Suppressor macrophage treated with lipopolysaccharide for 1 hour (primary cell): ENCODE measurements at places on chromosomes 7 and 10.
A peak's percentile ranks its signal among the peaks of the same experiment; 100 is the strongest.

DNA sequence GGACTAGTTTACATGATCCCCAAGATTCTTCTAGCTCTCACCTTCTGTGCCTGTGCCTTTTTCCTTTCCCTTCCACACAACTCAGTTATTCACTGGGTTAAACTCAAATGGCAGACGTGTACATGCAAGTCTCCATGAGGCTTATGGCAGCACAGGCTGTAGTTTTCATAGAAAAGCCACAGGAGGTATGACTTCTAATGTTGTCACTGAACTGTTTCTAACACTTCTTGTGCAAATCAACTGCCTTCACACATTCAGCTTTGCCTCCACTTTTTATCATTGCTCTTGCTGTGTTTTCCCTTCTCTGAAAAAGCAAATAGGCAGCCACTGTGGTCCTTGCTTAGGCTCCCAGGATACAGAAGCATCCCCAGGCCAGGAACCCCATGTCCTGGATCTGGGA lies 5.3 kb upstream of the GIMAP5 start:
- DNase-seq = no peak

DNA sequence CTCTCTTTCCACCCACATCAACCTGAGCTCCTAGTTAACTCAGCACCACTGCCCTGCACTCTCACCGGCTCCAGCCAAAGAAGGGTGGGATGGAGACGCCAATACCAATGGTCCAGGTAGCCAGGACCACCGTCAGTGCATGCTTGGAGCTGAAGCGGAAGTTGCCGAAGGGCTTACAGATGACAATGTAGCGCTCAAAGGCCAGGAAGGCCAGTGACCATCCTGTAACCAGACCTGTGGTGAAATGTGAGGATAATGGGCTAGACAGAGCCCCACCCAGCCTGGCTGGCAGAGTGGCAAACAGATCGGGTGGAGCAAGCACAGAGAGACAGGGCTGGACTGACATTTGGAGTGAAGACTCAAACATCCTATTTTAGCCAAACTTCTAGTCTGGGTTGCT lies 673 bp downstream of the OPN1SW start:
- DNase-seq = no peak

GRCh38 chr10:92517034-92517655 lies 56.7 kb downstream of the IDE start:
- peak; percentile 85 for DNase-seq

DNA sequence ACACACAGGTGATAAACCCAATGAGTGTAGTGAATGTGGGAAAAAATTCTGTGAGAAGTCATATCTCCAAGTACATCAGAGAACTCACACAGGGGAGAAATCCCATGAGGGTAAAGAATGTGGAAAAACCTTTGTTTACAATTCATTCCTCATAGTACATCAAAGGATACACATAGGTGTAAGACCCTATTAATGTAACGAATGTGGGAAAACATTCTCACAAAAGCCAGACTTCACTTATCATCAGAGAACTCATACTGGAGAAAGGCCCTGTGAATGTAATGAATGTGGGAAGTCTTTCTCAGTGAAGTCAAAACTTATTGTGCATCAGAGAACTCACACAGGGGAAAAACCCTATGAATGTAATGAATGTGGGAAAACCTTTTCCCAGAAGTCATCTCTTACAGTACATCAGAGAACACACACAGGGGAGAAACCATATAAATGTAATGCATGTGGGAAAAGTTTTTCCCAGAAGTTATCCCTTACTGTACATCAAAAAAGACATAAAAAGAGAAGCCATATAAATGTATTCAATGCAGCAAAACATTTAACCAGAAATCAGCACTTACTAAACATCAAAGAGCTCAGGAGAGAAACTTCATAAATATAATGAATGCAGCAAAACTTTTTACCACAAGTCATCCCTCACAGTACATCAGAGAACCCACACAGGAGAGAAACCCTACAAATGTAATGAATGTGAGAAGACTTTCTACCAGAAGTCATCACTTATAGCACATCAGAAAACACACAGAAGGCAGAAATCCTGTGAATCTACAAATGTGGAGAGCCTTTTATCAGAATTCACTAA lies 49.8 kb downstream of the ZNF239 start:
- DNase-seq = no peak

DNA sequence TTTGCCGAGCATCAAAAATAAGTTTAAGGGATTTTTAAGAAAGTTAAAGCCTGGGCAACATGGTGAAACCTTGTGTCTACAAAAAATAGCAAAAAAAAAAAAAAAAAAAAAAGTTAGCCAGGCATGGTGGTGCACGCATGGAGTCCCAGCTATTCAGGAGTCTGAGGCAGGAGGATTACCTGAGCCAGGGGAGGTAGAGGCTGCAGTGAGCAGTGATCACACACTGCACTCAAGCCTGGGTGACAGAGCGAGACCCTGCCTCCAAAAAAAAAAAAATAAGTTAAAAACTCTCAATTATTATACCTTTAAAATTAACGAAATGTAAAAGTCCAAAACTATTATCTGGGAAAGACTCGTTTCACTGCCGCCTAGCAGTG lies 35.0 kb upstream of the DAGLB start:
- DNase-seq = no peak

DNA sequence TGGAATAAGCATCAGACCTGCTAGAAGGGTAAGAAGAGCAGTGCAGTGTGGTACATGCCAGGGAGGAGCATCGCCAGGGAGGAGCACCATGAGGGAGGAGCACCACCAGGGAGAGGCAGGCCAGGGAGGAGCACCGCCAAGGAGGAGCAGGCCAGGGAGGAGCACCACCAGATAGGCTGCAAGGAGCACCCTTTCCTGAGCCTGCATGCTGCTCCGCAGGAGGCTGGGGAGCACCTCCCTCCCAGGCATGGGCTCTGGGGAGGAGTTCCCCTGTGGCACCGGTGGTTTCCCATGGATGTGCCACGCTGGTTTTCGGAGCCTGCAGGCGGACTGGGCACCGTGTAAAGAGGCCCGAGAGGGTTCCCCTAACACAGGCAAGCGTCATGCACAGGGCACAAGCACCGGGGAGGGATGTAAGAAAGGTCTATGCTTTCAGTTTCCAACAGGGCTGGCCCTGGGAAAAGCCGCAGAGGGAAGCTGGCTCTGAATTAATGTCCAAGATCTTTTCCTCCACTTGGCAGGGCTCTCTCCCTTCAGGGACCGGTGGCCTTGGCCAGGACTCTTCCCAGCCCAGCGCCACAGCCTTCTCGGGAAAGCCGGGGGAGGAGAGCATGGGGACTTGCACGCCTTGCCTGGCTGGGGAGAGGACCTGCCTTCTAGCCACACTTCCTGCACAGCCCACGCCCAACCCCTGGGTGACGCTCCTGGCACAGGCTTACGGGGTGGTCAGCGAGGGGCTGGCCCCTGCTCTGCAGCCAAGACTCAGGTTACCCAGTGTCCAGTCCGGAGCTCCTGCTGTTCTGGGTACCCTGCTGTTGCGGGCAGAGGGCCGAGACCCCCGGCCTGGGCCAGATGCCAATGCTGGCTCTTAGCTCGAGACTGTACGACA lies 11.5 kb upstream of the GPER1 start:
- no peak for DNase-seq

DNA sequence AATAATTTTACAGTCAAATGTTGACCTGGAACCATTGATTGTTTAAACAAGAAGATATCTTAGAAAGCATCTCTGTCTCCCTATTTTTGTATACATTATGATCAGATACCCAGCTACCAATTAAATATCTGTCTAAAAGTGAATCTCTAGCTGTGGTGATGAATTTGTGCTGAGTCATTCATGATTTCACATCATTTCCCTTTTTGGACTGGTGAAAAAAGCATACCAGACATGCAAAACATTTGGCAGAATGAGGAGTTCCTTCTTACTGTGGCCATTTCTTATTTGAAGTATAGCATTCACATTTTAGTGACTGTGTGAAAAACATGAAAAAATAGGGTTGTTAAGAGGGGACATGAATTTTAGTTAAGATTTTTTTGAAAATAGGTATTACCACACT lies 98.0 kb upstream of the GATA3 start:
- DNase-seq = peak; percentile 50

DNA sequence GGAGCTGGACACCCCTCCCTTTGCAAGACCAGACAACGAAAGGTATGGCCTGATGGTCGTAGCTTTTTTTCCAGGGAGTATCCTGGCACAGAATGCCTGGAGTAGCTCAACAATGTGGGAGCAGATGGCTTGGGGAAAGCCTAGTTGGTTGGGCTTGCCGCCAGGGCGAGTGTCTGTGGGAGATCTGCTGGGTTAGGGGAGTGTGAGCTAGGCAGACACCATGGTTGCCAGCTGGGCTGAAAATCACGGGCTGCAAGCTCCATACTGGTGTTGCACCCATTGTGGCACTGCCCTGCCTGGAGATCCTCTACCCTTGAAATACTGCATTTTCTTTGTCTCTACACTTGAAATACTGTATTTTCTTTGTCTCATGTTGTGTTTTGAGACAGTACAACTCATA lies 538.3 kb downstream of the PCDH15 start:
- DNase-seq = no peak

DNA sequence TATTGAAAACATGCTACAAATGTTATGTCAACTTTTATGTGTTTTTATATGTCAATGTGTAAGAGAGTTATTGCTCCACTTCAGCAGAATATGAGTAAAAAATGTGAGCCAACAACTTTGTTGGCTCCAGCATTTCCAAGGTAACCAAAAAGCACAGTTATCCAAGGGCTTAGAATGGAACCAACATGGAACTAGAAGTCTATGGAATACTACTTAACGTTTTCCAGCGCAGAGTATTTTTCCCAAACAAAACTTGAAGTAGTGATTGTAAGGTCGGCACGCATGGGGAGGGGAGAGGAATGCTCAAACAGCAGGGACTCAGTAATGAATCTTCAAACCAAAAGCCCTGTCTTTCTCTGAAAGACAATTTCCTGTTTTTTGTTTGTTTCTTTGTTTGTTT lies 45.0 kb upstream of the TSPAN13 start:
- DNase-seq = no peak

DNA sequence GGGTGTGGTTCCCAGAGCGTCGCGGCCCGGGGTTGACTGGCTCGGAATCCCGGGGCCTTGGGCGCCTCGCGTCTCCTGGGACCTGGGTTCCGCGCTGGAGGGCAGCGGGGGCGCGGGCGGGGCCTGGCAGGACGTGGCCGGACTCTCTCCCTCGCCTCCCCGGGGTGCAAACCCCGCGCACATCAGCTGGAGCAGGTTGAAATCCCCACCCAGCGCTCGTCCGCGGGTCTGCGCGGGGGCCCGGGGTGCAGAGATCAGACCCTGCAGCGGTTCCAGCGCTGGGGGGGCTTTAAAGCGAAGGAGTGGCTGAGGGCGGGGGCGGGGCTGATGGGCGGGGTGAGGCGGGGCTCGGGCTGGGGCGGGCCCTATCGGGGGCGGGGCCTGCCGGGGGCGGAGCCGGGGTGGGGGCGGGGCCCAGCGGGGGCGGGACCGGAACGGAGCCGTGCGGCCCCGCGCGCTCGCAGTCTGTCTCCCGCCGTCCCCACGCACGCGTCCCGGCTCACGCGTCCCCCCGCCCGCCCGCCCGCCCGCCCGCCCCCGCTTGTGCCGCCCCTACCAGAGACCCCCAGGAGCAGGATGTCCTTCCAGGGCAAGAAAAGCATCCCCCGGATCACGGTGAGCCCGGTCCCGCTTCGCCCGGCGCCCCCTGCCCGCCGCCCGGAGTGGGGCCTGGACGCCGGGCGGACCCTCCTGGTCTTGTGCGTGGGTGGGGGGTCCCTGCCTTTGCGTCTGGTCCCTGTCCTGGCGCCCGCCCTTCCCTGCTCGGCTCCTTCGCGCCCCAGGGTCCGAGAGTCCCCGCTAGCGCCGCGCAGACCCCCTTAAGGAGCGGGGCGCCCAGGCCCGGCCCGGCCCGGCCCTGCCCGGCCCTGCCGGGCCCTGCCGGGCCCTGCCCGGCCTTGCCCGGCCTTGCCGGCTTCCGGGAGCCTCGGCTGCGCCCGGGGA lies at the start of gene DPYSL4:
Gene DPYSL4, plus strand, starts transcription at position 461 of the 942 bp plus-strand sequence. Its CDS starts 116 bp downstream, at position 577.
- no peak for DNase-seq

GRCh38 chr10:35946556-35946955 lies 304.5 kb upstream of the FZD8 start:
- DNase-seq = no peak

DNA sequence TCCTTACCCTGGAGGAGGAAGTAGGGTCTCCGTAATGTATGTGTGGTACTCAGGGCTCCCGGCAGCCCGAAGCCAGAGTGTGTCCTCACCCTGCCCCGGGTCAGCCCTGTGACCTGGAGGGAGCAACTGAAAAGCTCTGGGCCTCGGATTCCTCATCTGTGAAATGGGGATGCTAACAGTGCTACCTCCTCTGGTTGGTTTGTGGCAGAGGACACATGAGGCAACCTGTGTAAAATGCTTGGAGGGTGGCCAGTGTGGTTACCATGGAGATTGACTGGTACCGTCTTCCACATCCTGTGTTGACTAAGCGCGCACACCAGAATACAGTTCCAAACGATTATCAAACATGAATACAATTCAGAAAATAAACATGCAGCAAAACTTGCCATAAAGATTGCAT lies 163.8 kb upstream of the KLF6 start:
- DNase-seq = peak; percentile 31

GRCh38 chr10:29102233-29102632 lies 186.6 kb upstream of the LYZL1 start:
- DNase-seq = no peak

GRCh38 chr7:106249488-106249887 lies 35.3 kb downstream of the NAMPT start:
- peak; percentile 28 for DNase-seq

GRCh38 chr10:87863053-87863943 lies at the start of the genes KLLN and PTEN:
Gene KLLN (minus strand): TSS chr10:87863533. CDS start chr10:87862487, 1,046 bp downstream.
Gene PTEN (plus strand): TSS chr10:87863625. CDS start chr10:87864470, 845 bp downstream.
- DNase-seq = peak; percentile 95

DNA sequence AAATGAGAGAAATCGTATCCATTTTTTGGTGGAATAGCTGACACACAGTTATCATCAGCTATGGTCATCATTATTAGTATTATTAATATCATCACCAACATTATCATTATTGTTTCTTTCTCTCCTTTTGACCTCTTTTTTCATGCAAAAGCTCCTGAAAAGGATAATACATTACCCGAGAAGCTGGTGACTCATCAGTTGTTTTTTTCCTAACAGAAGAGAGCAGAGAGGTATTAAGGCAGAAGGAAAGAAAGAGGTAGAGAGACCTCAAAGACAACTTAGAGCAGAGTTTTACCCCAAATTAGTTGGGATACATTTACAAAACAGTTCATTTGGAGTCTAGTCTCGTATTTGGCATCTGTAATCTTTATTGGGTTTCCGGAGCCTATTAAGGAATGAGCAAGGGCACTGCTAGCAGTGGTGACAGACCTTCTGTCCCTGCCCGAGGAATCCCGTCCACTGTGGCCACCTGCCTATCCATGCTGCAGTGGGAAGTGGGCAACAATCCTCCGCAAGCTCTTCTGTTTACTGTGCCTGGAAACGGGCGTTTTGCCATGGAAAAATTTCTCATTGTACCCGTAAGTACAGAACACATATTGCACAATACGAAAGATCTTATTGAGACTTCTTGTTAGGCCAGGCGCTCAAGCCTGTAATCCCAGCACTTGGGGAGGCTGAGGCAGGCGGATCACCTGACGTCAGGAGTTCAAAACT lies 170.0 kb upstream of the MKLN1 start:
- no peak for DNase-seq

DNA sequence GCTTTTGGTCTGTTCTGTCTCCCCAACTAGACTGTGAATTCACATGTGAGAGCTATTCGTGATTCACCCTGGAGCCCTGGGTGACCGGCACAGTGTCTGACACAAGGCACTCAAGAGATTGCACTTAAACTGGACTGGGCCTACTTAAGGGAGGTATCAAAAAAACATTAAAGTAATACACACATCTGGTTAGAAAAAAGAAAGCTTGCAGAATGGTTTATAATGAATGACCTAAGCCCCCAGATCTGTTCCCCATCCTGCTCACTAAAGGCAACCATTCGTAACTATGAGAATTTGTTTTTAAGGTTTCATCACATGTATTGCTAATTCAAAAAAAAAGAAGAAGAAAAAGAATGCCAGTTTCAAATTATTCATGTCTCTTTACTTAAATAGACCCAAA lies 74.5 kb downstream of the DGKI start:
- DNase-seq = peak; percentile 64

GRCh38 chr7:29202651-29203069 lies 8.1 kb downstream of the CHN2 start:
- peak; percentile 91 for DNase-seq
